Thyroid gland (tissue), 4 donors: ENCODE measurements at places on chromosomes 2 and 18.
A peak's percentile ranks its signal among the peaks of the same experiment; 100 is the strongest.

- no peak for DNase-seq
Measured at GRCh38 chr2:55175254-55176093, 56.6 kb downstream of the CLHC1 start.

- DNase-seq = no peak
Measured at GRCh38 chr18:56550121-56550520, 88.3 kb downstream of the TXNL1 start.

- DNase-seq = no peak
Measured at GRCh38 chr2:5592916-5593315, 99.3 kb upstream of the SOX11 start.

- DNase-seq = no peak
Measured at GRCh38 chr18:10398571-10398970, 55.9 kb upstream of the APCDD1 start.

- no peak for DNase-seq
Measured at GRCh38 chr2:15159751-15160177, 401.4 kb downstream of the NBAS start.

DNA sequence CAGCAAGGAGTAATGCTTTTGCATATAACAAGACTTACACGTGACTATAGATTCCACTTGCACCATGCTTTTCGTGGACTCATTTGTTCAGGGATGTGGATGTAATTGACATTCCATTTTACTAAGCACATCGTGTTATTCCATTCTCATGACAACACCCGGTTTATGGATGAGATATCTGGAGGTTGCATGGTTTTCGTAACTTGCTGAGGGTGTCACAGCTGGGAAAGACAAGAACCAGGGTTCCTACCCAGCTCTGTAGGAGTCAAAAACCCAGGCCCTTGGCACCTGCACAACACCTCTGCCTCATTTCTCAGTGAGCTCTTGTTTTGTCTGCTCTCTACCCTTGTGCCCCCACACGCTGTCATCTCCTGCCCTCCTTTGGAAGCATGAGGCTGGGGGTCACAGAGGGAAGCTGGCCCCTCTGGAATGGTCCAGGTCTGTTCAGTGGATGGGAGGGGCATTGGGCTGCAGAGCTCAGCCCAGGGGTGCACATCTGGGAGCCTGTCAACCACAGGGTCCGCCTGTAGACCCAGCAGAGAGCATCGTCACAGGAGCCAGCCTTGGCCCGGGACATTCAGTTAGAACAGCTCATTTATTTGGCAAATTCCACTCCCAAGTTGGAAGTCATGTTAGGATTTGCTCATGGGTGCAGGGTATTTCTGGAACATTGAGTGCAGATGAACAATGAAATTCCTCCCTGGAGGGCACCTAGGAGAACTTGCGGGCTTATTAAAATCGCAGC is 120.1 kb upstream of the TWIST2 start:
- DNase-seq = no peak

GRCh38 chr18:46343931-46344372 is 239.8 kb downstream of the HAUS1 start:
- DNase-seq = peak; percentile 74

- DNase-seq = no peak
Measured at GRCh38 chr2:158904627-158905177, 63.7 kb upstream of the TANC1 start.

- no peak for DNase-seq
Measured at GRCh38 chr2:30272761-30273573, 41.6 kb downstream of the LBH start.

DNA sequence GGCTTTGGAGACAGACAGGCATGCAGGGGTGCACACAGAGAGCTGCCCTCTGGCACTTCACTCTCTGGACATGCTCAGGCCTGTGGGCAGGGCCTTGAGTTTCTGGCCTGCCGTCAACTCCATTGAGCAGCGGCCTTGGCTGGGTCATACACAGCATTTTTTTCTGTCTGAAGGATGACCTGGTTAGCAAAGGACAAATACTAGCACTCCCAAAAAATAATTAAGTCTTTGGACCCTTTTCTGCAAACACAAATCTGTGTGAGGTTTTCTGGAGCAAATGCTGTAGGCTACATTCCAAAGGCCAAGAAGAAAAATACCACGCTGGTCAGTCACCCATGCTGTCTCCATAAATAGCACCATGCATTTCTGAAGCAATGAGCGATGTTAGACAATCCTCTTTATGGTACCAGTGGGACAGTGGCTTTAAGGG is 124.7 kb upstream of the CTAGE1 start:
- peak; percentile 86 for DNase-seq

- no peak for DNase-seq
Measured at GRCh38 chr18:77559274-77559910, 309.7 kb downstream of the GALR1 start.

GRCh38 chr2:60262178-60262577 is 291.3 kb downstream of the BCL11A start:
- no peak for DNase-seq

DNA sequence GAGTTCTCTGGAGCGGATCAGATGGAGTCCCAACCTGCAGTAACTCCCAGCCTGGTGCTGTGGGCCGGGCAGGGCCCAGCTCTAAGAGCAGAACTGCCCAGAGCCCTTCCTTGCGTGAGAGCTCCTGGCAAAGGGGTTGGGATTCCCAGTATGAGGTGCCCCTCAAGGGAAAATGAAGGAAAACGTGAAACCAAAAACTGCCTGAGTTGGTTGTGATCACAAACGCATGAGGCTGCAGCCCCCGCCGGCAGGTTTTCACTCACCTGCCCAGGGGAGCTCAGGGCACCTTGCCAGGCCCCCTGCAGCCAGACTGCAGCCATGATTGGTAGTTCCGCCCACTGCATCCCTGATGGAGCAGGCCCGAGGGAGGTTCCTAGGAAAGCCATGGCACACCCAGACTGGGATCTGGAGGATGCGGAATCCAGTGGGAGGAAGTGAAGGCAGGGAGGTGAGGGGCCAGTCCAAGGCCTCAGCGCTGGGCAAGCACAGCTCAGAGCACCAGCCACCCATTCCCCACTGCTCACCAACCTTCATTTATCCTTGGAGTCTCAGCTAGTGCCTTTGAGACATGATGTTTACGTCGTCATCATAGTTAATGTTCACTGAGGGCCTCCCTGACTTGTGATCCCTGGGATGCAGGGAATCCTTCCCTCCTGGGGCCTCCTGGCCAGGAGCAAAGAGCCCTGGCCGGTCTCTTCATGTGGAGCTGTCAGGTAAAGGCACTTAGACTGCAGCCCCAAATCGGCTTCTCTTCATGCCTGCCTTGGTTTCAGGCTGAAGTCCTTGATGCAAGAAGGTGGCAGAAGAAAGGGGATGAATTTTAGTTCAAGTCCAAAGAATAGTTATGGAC is 103.2 kb downstream of the INHBB start:
- peak; percentile 57 for DNase-seq

- peak; percentile 22 for DNase-seq
Measured at GRCh38 chr18:34880403-34880802, 160.8 kb upstream of the MAPRE2 start.

- DNase-seq = no peak
Measured at GRCh38 chr2:26471766-26472706, 5.9 kb downstream of the OTOF start.

- no peak for DNase-seq
Measured at GRCh38 chr2:137943678-137944347, 20.5 kb upstream of the HNMT start.

DNA sequence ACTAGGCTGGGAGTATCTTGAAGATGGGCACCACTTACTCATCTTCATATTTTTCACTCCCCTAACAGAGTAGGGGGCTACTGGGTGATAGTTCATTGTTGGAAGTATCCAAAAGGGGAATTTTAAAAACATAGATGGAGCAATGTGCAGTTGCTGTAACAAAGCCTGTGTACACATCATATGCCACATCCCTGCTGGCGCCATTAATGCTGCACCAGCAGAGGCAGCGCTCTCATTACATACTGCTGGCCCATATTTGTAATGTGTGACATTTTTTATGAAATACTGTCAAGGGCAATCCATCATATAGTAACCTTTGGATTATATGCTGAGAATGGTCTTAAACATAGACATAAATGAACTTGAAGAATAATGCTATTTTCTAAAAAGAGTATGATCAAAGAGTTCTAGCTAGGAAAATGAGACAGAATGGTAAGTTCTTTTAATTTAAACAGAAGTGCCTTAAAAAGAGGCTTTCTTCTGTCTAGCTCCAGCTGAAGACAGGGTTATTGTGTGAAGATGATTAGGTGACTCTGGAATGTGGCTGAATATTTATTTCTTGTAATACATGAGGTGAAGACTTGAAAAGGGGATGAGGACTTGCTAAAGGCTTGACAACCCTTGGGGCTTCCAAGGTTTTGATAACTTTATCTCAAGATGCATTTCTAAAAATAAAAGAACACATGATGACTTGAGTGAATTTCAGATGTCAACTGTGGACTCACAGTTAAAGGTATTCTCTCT is 2.4 kb upstream of the TMEM178A start:
- DNase-seq = no peak

DNA sequence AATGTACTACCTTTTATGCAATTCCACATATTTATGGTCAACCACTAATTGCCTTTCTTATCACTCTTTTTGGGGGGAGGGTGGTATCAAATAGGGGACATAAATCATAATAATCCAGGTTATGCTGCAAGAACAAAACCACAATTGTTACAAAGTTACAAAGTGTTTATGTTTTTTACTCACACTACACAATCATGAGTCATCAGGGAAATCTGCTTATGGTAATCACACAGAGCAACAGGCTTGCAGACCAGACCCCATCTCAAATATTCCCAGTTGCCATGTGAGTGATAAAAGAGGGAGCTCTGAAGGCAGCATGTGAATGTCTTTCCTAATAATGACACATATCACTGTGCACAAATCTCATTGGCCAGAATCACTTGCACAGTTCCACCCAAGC is 304.7 kb upstream of the TMEFF2 start:
- no peak for DNase-seq

GRCh38 chr18:58662118-58662517 is 9.1 kb upstream of the MALT1 start:
- no peak for DNase-seq

DNA sequence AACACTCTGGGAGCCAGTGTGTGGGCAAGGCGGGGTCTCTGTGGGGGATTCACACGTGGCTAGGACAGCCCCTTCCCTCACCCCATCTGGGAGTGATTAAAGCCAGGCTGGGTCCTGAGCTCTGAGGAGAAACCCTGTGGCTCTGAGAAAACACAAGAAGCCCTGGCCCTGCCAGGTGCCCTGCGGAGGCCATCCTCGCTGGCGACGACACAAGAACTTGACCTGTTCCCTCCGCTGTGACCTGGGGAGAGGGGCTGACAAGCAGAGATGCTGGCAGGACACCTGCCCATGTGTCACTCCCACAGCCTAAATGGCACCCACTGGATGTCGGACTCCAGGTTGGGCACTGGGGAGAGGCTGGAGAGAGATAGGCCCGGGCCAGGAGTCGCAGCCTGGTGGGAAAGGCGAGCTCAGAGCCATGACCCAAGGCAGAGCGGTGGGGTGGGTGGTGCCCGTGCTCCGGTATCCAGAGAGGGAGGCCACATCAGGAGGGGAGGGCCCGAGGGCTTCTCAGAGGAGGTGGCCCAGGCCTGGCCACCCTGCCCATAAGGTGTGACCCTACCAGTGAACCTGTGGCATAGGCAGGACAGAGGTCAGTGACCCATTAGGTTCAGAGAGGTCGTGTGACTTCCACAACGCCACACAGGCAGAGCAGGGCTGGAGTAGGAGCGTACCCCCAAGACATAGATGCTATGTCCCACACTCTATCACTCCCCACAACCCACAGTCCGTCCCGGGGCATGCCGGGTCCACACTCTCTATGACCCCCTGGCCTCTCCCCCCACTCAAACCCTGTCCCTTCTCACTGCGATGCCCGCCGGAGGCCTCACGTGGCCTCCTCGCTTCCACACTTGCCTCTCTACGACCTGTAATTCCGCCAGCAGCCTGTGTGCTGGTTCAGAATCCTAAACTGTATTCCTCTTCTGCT is 59.4 kb upstream of the HPCAL1 start:
- DNase-seq = no peak

- no peak for DNase-seq
Measured at GRCh38 chr2:74735564-74735963, 81.5 kb downstream of the SEMA4F start.

DNA sequence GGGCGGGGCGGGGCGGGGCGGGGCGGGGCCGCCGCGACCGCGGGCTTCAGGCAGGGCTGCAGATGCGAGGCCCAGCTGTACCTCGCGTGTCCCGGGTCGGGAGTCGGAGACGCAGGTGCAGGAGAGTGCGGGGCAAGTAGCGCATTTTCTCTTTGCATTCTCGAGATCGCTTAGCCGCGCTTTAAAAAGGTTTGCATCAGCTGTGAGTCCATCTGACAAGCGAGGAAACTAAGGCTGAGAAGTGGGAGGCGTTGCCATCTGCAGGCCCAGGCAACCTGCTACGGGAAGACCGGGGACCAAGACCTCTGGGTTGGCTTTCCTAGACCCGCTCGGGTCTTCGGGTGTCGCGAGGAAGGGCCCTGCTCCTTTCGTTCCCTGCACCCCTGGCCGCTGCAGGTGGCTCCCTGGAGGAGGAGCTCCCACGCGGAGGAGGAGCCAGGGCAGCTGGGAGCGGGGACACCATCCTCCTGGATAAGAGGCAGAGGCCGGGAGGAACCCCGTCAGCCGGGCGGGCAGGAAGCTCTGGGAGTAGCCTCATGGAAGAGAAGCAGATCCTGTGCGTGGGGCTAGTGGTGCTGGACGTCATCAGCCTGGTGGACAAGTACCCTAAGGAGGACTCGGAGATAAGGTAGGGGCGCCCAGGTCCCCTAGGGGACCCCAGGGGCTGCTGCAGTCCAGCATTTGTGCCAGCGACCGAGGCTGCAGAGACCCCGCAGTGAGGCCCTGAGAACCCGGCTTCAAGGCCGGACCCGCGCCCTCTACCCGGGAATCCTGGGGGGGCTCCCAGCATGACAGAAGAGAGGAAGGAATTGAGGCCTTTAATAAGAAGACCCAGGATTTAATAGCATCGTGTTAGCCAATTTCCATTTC is at the start of gene KHK:
TSS of gene KHK (plus strand) at position 49 of the 870 bp plus-strand sequence. CDS start at position 537, 488 bp downstream.
- DNase-seq = peak; percentile 36

DNA sequence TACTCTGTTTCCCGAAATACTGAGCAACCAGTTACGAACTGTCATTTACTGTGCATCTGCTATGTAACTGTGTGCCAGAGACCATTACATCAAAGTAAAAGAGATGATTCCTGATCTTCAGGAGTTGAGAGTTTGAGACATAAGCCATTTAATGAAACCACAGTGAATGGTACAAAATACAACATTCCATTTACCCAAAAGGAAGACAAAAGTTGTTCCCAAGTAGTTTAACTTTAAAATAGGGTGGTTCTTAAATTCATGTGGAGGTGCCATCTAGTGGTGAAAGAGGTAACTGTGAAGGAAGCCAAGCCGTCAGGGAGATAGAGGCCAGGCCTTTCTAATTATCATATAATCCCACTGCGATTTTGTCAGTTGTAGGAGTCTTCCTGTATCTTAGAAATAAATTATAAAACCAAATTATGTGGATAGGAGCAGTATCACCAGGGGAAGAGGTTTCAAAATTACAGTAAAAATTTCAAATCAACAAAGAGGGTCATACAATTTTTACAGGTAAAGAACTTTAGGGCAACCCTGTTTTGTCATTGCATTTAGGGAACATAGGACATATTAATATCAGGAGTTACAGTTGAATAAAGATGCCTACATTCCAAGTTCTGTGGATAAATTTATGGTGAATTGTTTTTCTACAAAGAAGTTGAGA is 67.7 kb downstream of the EPAS1 start:
- peak; percentile 27 for DNase-seq

DNA sequence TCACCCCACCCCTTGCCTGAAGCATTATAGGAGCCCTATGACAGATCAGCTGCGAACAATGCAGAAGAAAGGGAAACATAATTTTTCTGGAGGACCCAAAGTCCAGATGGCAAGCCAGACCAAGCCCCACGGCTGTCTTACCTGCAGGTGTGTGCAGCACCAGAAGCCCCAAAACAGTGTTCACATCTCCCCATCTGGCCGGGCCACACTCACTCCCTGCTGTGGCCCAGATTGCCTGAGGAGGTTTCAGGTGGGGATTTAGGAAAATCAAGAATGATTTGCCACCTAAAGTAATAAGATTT is 11.7 kb upstream of the STK17B start:
- DNase-seq = no peak
